ENCODE measurements at places on chromosomes 1 and 21.

GRCh38 chr1:188715566-188715965, 1762.1 kb downstream of the BRINP3 start:
- no peak for DNase-seq

- DNase-seq = no peak
These were observed 908.2 kb upstream of the ADGRL2 start for GRCh38 chr1:80892539-80892938.

- no peak for DNase-seq
These were observed 452.9 kb downstream of the MATN1 start for GRCh38 chr1:30270461-30270860.

GRCh38 chr1:63678200-63678599, 85.0 kb downstream of the PGM1 start:
- no peak for DNase-seq

DNA sequence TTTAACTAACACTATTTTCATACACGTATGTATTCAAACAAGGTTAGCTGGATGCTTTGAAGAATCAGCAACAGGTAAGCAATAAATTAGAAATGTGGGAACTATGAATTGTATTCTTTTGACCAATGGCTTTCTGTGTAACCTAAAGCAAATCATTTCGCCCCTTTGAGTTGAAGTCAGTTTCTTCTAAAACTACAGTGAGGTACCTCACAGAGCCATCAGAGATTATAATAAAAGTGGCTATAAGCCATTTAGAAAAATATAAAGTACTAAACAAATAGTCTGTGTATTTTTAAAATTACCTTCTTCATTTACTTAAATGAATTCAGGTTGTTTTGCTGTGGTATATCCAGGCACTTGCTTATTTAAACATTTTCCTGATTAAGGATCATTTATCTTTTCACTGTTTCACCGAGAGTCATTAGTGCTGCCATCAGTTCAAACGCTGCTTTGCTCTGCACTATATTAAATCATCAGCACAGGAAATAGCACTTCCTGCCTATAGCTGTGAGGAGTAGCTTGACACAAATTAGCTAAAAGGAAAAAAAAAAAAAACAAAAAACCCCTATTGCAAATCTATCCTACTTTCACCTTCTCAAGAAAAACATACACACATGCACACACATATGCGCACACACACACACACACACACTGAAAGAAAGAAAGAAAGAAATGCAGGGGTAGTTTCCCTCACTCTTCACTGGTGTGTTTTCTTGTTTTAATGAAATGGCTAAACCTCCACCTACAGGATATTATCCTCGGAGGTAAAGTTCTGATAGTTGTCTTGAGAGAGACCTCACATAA, 39.8 kb upstream of the C1orf105 start:
- DNase-seq = no peak

DNA sequence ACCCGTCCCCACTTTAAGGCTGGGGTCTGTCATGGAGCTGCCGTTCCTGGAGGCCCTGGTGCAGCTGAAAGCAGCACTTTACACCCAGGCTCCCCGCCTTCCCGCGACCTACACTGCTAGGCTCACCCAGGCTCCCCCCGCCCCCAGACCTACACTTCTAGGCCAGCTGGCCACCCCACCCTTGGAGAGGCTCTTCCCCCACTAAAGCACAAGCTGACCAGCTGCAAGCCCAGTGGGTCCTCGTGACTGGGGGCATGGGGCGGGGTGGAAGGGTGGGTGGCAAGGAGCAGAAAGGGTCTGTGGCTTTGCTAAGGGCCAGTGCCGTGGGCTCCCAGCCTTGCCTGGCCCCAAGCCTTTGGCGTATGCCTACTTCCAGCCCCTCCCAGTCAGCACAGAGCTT, 9.7 kb upstream of the ARHGEF16 start:
- no peak for DNase-seq

- no peak for DNase-seq
These were observed 1.4 kb upstream of the TUT4 start for GRCh38 chr1:52554267-52554640.

DNA sequence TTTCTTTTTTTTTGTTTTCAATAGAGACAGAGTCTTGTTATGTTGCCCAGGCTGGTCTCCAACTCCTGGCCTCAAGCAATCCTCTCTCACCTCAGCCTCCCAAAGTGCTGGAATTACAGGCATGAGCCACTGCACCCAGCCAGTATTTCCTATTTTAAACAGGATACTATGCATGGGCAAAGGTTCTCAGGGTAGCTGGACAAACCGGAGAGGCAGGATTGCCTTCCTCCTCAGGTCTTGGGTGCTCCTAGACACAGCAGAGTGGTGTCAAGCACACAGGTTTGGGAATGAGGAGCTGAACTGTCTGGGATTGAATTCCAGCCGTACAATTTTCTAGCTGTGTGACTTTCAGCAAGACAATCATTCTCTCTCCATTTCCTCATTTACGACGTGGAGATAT, 22.9 kb upstream of the HNRNPU start:
- DNase-seq = no peak

- no peak for DNase-seq
These were observed 3.0 kb downstream of the PEAR1 start for GRCh38 chr1:156896490-156897033.

GRCh38 chr1:1777583-1777899, 729 bp downstream of the NADK start:
- no peak for DNase-seq

DNA sequence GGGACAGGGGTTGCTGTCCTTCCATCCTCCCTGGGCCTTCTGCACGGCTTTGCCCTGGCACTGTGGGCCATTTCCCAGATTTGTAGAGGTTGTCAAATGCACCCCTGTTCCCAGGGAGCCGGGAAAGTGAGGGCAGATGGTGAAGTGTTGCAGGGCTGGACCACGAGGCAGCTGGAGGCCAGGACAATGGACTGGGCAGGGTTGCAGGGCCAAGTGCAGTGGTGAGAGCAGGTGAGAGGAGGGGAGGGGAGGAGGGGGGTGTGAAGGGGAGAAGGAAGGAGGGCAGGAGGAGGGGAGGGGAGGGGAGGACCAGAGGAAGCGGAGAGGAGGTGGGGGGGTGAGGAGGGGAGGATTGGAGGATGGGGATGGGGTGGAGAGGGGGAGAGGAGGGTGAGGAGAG, 443.9 kb downstream of the CAMTA1 start:
- DNase-seq = no peak

DNA sequence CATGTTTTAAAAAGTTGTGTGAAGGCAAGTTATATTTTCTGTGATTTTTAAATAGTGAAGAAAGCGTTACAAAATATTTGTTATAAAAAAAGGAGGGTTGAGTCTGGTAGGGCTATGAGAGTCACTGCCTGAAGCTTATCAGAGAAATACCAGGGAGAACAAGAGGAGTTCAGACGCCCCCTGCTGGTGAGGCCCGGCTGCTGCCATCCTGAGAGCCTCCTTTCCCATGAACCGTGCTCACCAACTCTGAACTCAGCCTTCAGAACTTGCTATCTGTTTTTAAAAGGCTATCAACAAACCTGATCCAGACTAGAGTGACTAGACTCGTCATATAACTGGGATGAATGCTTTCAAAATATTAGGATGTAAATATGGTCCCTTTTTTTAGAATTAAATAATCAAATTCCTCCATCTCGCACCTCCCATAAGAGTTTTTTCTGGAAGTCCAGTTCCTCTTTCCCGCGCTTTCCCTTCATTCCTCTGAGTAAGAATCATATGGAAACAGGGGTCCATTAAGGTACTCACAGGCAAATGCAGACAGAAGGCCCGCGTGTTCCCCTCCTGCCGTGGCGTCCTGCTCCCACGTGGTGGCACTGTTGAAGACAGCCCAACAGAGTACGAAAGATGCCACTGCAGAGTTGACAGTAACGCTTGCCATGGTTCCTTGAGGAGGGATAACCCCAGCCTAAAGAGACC, 26.2 kb upstream of the SPATA6 start:
- DNase-seq = peak; percentile 6

DNA sequence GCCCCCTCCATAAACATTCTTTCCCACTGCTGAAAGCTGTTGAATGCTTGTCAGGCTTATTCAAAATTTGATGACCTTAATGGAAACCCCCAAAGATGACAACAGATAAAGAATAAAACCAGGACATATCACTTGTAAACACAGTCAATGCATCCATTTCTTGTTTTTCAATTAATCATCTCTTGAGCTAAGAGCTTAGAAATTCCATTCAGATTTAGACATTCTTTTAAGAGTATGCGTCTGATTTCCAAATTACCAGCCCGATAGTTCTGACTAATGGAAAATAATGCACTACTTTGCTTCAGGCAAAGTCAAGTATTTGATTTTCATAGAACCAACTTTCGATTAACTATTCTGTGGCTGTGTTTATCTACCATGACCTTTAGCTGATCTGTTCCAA, 100.6 kb upstream of the RUNX1 start:
- DNase-seq = no peak

DNA sequence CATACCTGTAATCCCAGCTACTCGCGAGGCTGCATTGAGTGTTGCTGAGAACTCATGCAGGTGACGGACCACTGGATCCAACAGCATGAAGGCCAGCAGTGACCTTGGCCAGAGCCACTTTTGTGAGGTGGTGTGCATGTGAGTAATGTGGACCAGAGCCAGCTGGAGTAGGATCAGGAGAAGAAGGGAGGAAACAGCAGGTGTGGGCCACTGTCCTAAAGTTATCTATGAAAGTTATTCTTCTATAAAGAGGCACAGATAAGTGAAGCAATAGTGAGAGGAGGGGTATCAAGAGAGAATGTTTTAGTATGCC, 47.8 kb downstream of the TCP10L start:
- no peak for DNase-seq

DNA sequence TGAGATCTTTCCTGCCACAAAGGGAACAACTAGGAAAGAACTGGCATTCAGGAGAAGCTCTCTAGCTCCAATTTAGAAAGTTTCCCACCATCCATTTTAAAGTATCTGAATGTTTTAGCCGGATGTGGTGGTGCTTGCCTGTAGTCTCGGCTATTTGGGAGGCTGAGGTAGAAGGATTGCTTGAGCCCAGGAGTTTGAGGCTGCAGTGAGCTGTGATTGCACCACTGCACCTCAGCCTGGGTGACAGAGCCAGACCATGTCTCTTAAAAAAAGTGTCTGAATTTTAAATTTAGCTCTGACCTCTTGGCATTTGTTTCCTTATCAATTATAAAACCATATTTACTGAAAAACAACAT, 67.2 kb downstream of the RPAP2 start:
- no peak for DNase-seq

- DNase-seq = no peak
These were observed 42.9 kb downstream of the SLX9 start for GRCh38 chr21:44982558-44983250.

DNA sequence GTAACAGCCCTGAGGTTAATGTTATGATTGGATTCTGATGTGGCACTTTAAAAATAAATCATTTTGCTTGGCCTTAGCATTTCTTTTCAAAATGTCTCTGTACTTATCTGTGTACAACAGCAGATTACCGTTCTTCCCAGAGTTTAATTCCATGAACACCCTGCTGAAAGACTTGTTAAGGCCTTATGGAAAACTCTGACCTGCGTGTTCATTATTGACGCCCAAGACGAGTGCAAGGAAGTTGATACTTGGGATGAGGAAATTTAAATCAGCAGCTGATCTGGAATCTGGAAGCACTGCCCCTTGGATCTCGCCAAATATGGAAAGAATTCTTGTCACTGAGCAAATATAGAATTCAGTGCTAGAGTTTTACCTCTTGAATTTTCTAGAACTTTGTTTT, 6.7 kb downstream of the ERG start:
- no peak for DNase-seq

DNA sequence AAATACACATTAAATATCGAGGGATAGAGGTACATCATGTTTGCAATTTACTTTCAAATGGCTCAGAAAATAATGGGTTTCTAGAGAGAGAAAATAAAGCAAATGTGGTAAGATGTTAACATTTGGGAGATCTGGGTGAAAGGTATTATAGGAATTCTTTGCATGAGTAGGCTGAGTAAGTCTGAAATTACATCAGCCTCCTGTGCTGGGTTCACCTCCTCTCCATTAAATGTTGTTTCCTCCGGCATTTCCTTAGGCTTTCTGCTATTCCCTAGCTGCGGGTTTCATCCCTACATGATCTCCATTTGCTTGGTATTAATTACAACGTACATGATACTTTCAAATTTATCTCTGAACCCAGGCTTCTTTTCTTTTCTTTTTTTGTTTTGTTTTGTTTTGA, 31.6 kb downstream of the ZMYND12 start:
- no peak for DNase-seq

GRCh38 chr1:58774027-58774426, 9.8 kb downstream of the JUN start:
- no peak for DNase-seq

Data from brain pericyte (primary cell).